Stimulated activated CD8-positive, alpha-beta memory T cell treated with anti-CD3 and anti-CD28 coated beads, Interleukin-4, amount 100 ng/mL, for 1 hour (primary cell): ENCODE measurements at places on chromosomes 12 and 14.

DNA sequence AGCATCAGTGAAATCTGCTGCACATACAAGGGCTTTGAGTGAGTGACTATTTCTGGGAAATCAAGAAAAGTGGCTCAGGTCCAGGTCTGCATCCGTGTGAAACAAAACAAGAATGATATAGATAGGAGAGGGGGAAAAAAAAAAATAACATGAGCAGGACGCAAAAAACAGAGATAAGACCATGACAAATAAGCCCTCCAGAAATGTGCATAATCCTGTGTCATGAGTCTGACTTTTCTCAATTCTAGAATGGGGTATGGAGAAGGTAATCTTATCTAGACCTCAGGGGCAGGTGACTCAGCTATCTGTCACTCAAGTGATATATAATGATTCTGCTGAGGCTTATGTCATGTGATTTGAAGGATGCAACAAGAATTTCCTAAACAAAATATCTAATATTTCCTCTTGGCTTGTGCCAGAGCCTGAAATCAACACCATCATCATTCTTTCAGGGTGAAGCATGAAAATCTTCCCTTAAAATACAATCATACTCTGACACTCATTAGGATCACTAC lies 250.0 kb downstream of the PHLDA1 start:
- no peak for DNase-seq

DNA sequence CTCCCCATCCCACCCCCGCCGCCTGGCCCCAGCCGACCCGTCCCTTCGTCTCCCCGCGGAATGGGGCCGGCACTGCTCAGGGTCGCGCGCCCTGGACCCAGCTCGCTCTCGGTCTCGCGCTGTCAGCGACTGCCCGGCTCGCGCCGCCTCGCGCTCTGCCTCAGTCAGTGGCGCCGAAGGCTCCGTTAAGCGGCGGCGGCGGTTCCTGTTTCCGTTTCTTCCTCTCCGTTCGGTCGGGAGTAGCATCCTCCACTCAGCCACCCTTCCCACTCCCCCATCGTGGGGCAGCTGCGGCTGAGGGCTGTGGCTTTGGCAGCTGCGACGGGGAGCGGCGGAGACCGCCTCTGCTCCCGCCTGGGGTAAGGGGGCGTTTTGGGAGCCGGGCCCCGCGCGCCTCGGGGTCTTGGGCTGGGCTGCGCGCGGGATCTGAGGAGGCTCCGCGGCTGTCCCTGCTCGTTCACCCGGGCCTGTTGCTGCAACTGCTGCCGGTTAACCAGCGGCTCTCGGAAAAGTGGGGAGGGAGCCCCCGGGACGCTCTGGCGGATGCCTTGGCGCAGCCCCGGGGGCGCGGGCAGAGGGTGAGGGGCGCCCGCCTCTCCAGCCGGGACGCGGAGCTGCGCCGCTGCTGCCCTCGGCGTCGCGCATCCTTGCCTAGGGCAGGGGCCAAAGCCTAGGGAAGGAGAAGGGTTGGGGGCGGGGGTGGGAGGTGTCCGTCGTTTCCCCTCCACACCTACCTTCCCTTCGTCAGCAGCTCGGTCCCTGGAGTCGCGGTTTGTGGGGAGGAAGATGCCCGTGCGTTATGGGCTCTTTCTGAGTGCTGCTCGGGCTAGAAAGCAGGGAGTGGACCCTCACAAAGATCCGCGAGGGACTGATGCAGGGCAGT lies 567 bp downstream of the FUT8 start:
- DNase-seq = no peak

DNA sequence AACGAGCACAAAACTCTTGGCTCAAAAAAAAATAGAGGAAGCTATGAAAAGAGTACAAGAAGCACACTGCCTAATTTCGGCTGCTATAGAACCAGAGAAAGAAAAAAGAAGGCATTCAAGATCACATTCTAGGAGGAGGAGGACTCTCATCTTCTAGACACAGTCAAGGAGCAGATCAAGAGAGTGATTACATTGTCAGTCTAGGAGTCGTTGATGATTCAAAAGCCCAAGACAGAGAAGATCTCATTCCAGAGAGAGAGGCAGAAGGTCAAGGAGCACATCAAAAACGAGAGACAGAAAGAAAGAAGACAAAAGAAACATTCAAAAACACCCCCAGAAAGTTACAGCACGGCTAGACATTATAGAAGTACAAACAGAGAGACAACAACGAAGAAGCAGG lies 131.8 kb upstream of the AEBP2 start:
- no peak for DNase-seq

- DNase-seq = no peak
Observed at GRCh38 chr12:15468911-15469310, 146.6 kb downstream of the PTPRO start.

DNA sequence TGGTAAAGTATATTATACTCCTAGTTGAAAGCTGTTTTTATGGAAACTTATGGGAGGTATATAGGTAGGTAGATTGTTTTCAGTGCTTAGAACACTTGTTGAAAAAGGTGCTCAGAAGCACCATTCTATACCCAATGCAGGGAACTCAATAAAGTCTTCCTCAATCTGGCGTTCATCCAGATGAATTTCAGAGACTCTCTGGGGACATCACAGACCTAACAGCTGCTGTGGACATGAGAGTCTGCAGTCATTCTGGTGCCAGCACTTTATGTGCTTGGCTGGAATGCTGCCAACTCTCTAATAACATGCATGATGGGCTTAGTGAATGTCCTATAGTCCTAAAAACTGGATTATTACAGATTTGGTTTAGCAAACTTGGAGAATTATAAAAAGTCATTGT lies 115.9 kb downstream of the NTN4 start:
- DNase-seq = no peak
